ENCODE measurements at places on chromosomes 5 and 9.

- no peak for DNase-seq
These were observed 9.0 kb downstream of the ANXA6 start for GRCh38 chr5:151148583-151148982.

GRCh38 chr5:154829181-154829588 is 21.2 kb downstream of the FAXDC2 start:
- no peak for DNase-seq

DNA sequence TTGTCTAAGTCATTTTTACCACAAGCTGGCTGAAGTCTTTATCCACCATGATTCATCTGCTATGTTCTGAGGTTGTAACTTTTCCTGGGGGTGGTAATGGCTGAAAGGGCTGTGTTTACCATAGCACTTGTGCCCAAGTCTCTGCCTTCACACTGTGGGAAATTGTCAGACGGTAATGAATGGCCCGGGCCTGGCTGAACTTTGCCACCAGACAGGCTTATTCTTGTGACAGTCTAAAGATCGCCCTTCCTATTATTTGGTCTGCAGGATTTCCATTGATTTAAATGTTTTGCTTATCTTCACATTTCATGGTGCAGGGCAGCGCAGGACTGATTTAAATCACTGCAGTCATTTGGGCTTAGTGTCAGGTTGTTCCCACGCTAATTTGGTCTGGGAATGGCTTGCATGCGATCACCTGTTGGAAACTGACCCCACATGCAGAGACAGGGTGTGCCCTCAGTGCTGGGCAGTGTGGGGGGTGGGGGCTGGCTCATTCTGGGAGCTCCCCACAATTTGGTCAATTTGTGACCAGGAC is 109.3 kb upstream of the ICE1 start:
- DNase-seq = no peak

- DNase-seq = no peak
These were observed 75.8 kb upstream of the PCAT7 start for GRCh38 chr9:94478755-94479730.

DNA sequence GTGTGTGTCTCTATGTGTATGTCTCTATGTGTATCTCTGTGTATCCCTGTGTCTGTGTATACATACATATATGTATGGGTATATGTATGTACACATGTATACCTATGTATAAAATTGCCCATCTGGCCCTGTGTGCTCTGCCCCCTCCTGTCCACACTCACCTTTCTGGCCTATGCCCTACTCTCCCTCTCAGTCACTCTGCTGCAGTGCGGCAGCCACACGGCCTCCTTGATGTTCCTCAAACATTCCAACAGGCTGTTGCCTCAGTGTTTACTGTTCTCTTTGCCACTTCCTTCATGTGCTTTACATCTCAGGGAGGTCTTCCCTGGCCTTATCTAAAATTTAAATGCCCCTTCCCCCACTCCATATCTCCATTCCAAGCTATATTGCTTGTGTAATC is 18.3 kb upstream of the RNF180 start:
- DNase-seq = no peak

- DNase-seq = no peak
These were observed 65.1 kb upstream of the DNAH5 start for GRCh38 chr5:14009575-14009974.

DNA sequence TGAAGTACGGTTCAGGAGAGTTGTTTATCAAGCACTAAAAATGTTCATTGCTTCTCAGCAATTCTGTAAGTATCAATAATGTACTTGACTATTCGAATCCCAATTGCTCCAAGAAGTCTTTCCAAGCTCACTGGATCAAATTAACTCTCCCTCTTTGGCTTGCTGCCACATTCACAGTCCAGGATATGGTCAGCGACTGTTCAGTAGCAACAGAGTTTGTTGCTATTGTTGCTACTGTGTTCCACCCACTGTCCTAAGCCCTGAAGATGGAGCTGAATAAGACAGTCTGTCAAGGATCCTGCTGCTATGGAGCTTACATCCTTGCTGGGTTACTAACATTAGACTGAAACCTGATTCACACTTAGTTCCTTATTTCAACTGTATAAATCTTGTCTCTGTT is 110.8 kb downstream of the FGF10 start:
- DNase-seq = no peak

DNA sequence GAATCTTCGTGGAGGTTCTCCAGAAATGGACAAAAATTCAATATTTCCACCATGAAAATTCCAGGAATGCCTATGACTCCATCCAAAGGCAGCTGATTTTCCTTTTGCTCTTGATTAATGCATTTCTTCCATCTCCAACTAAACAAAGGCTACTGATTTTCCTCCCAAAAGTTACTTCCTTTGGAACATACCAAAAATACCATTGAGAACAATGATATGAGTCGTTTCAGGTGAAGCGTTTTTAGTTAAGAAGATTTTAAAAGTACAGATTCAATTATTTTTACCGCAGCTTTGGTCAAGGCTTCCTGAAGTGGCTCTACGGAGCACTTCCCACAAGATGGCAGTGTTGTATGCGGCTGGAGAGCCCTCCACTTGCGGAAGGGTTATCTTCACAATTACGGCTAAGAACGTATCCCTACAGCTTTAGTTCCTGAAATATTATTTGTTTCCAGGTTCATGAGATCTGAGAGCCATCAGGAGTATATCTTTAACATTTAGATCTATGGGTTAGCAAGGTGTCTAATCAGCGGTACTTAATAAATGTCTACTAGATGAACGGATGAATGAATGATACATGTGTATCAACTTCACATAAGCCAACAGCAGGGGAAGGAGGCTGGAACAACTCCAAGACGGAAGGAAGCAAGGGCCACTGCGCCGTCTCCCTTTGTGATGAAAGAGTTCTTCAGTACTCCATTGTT is 35.9 kb upstream of the ARSB start:
- DNase-seq = no peak

DNA sequence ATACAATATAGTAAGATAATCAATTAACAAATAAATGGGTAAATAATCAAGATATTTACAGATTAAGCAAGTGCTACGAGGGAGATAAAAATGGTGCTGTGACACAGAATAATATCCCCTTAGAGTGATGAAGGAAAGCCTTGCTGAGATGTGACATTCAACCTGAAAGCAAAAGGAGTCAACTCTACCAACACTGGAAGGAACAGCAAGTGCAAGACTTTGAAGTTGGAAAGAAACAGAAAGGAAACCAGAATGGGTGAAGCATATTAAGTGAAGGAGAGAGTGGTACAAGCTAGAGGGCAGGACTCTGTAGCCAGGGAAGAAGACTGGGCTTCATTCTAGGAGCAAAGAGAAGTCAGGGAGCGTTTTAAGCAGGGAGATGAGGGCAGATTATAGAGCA is 12.2 kb upstream of the MEGF9 start:
- no peak for DNase-seq

DNA sequence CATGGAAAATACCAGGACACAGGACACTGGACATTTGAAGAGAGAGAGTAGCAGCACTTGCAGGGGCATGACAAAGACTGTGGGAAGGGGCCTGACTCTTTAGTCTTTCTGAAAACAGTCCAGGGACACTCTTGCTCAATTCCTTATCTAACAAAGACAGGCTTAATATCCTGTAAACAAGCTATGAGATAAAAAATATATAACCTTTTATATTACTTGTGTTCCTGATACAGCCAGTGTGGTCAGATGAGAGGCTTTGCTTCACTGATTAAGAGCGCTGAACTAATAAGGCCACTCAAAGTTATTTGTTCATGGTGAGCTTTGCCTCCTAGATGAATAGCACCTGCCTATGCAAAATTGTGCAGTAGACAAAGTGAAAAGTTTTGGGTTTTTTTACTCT is 518.7 kb downstream of the LRRC70 start:
- DNase-seq = no peak

DNA sequence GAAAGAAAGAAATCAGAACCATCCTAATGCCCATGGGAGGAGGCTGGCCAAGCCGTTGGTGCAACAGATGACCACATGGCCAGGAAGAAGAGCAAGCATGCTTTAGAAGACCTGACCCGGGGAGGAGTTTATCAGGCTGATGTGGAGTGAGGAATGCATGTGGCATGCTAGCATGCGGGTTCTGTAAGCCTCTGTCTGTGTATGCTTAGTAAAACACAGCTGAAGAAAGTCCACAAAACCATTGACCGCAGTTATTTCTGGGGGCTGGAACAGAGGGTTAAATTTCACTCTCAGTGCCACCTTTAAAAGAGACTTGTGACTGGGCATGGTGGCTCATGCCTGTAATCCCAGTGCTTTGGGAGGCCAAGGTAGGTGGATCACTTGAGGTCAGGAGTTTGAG is 19.1 kb downstream of the GFI1B start:
- no peak for DNase-seq

DNA sequence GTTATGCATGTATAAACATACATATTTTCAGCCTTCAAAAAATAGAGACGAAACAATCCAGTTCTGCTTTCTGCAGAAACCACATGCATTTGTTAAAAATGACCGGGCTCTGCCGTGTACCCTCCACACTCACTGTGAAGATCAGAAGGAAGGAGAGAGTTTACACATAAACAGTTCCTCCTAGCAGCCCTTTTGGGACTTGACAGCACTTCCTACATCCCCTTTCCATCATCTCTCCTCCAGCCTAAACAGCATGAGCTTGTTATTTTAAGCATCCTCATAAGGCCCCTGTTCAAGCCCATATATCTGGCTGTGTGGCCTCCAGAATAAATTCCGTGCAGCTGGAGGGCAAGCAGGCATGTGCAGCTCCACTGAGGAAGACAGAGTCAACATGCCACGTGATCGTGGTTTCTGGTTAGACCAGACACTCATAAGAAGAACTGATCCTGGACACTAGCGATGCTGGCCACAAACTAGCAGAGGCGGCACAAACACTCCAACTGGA is 42.2 kb downstream of the NIPAL4 start:
- DNase-seq = no peak

- no peak for DNase-seq
These were observed 34.4 kb upstream of the SLC6A3 start for GRCh38 chr5:1479581-1480188.

GRCh38 chr9:123322273-123323195 is 33.5 kb upstream of the CRB2 start:
- peak; percentile 11 for DNase-seq

- no peak for DNase-seq
These were observed 123.7 kb upstream of the NFIB start for GRCh38 chr9:14437354-14438231.

DNA sequence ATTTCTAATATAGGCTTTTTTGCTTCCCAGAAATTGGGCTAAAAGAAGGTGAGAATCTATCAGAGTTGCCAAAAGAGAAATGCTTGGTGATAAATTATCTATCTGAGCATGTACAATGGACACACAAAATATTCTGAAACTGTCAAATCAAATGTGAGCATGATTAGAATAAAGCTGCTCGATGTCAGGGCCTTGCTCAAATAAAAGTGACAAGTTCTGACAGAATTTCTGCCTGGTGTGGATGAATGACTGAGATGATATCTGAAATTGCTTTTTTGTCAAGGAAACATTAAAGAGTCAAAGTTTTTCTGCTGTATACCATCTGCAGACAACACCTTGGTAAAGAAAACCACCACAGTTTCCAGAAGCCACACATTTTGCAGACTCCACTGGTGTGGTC is 128.8 kb downstream of the GABRG2 start:
- DNase-seq = no peak

DNA sequence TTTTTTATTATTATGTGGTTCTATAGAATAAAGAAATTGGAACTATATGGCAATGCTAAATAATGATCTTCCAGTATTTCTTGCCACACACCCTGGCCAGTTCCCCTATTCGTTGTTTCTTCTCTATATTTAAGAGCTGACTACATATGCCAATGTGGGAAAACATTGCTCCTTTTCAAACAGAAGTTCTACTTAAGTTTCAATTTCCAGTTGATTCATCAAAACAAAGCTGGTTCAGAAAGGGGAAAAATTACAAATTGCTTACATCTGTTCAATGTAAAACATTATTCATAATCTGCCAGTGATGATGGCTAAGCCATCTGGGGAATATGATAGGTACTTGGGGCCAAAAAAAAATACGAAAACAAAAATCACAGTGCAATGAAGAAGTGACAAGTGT is 76.9 kb downstream of the ST8SIA4 start:
- no peak for DNase-seq

DNA sequence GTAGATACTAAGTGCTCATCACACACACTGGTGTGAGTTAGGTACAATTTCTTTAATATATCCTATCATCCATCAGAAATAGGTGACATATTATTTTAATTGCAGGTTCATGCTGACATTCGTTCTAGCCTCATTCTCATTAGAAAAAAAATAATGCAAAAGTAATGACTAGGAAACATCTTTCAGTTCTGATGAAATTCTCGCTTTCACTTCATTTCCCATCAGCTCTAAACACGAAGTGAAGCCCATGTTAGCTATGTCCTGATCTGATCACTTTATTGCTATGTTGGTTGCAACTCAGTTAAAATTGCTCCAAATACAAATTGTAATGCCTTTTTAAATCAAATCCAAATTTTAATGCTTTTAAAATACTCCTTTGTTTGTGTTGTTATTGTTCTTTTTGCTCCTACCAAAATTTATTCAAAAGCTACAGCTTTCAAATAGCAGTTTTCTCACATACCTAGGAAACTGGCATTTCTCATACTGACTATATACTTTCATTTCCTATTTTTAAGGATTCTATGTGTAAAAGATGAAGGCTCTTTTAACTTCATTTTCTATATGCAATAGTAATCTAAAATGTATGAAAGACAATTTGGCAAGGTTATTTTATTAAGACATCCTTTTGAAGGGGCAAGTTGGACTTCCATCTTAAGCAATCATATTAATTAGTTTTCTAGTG is 1237.8 kb upstream of the ACO1 start:
- DNase-seq = no peak

DNA sequence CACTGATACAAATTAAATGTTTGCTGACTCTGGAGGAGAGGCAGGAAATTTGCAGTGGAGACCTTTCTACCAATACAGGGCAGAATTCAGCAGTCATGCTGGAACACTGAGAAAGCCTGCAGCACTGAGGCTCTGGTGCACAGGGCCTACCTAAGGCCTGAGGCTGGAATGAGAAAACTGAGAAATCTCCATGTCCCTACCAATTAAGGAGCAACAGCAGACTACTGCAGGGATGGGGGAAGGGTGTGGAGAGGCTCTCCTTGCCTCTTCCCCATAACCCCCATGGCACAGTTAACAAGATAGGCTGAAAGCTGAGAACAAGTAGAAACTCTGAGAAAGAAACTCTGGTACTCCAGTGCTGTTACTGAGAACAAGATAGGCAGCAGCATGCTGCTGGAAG is 10.5 kb downstream of the FBXO4 start:
- DNase-seq = no peak

DNA sequence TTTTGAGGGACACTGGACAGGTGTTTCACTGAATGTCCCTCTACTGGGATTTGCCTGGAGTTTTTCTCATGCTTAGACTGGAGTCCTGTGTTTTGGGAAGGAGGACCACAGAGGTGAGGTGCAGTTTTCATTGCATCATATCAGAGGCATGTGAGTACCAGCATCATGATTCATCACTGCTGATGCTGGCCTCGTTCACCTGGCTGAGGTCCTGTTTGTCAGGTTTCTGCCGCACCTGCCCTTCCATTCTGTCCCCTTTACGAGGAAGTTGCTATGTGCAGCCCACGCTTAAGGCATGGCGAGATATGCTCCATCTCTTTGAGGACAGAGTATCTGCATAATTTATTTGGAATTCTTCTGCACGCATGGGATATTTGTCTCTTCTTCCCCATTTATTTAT is 162.1 kb downstream of the TENT4A start:
- no peak for DNase-seq

- no peak for DNase-seq
These were observed 58.4 kb upstream of the DAB2IP start for GRCh38 chr9:121593066-121593465.
